ENCODE measurements at places on chromosomes 11 and 22. TPM values are rescaled to one million over a fixed set of nuclear protein-coding genes. Genes with fewer than 3 reads are reported as not detected.

Gene SYT9
- total RNA-seq = not detected

Gene CASP5
- total RNA-seq = 15.7 TPM

Gene OR56A1
- not detected for total RNA-seq

Gene MB
- 11.7 TPM for total RNA-seq

Gene GPR83
- total RNA-seq = 1.7 TPM

Gene SGSM1
- total RNA-seq = 1.4 TPM

Gene ANGPTL5
- not detected for total RNA-seq

Gene OR8G1
- not detected for total RNA-seq

Gene MFNG
- 34.9 TPM for total RNA-seq

Gene BATF2
- 5.0 TPM for total RNA-seq

Gene MIAT
- 2.5 TPM for total RNA-seq

Gene LMNTD2
- total RNA-seq = 32.9 TPM

DNA sequence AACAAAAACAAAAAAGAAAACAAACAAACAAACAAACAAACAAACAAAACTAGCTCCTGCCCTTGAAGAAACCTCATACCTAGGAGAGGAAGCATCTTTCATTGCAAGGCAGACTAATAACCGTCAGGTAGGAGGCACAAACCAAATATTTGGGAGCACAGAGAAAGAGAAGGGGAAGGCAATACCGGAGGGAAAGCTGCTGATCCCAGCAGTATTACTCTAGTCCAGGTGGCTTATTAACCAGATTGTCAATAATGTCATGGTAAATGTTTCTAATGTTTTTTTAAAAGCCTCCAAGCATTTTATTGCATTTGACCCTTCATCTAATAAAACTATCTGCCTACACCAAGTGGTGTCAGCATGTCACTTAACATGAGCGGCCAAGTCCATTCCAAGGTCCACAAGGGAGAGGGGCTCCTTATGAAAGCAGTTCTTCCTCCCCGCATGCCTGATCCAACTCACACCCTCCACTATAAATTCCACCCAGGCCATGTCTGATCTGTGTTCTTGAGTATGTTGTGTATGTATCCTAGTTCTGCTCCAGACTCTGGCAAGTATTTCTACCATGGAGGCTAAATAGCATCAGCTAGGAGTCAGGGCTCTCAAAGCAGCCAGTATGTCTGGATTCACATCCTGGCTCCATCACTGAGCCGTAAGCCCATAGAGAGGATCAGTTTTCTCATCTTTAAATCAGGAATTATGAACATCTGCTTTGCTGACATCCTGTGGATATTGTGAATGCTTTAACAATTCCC lies 208.1 kb upstream of the TENM4 start:
- H3K4me1 ChIP-seq = no peaks in the 10 kb centered on the region
- DNase-seq = no peak
- no peak overlapping the region for H3K4me3 ChIP-seq
- no peaks in the 10 kb centered on the region for H3K27me3 ChIP-seq
- no peak overlapping the region for H3K27ac ChIP-seq

- H3K27me3 ChIP-seq = no peaks in the 10 kb centered on the region
- DNase-seq = peak; percentile 97
- H3K4me3 ChIP-seq = peak overlapping the region; percentile 91
- H3K27ac ChIP-seq = peak overlapping the region; percentile 97
- H3K4me1 ChIP-seq = peaks cover 7% of the 10 kb centered on the region
Observed at GRCh38 chr11:65420979-65421793, 1.4 kb upstream of the NEAT1 start.

- no peak overlapping the region for H3K27ac ChIP-seq
- no peaks in the 10 kb centered on the region for H3K36me3 ChIP-seq
- H3K27me3 ChIP-seq = no peaks in the 10 kb centered on the region
- no peak overlapping the region for H3K4me3 ChIP-seq
- DNase-seq = no peak
- H3K4me1 ChIP-seq = no peaks in the 10 kb centered on the region
Observed at GRCh38 chr11:26801601-26802000, 79.7 kb upstream of the SLC5A12 start.

GRCh38 chr22:31790240-31790639 lies 36.4 kb downstream of the DEPDC5 start:
- H3K4me3 ChIP-seq = no peak overlapping the region
- H3K4me1 ChIP-seq = no peaks in the 10 kb centered on the region
- no peaks in the 10 kb centered on the region for H3K27me3 ChIP-seq
- H3K27ac ChIP-seq = peak overlapping the region; percentile 70
- DNase-seq = peak; percentile 34

- DNase-seq = no peak
- H3K4me3 ChIP-seq = no peak overlapping the region
- H3K4me1 ChIP-seq = no peaks in the 10 kb centered on the region
- no peaks in the 10 kb centered on the region for H3K27me3 ChIP-seq
- no peak overlapping the region for H3K27ac ChIP-seq
Observed at GRCh38 chr11:27281740-27282590, 81.0 kb downstream of the CCDC34 start.

- no peak overlapping the region for H3K4me3 ChIP-seq
- no peak for DNase-seq
- H3K36me3 ChIP-seq = no peaks in the 10 kb centered on the region
- H3K27ac ChIP-seq = no peak overlapping the region
- no peaks in the 10 kb centered on the region for H3K27me3 ChIP-seq
Observed at GRCh38 chr11:60634126-60634525, 65.3 kb upstream of the MS4A8 start.

DNA sequence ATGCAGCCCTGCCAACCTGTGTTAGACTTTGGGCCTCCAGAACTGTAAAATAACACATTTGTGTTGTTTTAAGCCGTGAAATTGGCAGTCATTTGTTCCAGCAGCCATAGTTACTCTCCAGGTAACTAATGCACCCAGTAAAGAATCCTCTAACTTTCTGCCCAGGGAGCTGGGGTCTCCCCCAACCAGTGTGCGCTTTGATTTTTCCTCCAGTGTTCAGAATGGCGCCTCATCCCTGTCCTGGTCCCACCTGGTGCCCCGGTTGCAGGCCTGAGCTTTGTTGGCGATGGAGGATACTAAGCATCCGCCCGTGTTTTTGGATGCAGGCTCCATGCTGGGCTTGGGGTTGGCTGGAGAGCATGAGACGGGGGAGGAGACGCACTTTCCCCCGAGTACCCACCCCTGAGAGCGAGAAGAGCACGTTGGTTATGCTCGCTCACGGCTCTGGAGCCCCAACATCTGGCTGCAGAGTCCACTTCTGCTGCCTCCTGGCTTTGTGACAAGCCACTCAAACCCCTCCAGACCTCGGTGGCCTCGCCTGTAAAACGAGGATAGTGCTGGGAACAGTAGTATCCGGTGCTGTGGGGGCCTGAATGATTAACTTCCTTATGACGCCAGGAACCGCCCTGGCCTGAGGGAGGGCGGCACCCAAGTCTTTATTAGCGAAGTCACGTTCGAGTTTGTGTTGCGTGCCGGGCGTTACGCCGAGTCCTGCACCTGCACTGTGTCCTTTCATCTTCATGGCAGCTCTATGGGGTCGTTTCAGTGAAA lies 25.8 kb downstream of the MRGPRD start:
- DNase-seq = no peak
- H3K27ac ChIP-seq = no peak overlapping the region
- no peak overlapping the region for H3K4me3 ChIP-seq
- H3K36me3 ChIP-seq = no peaks in the 10 kb centered on the region
- no peaks in the 10 kb centered on the region for H3K4me1 ChIP-seq

GRCh38 chr22:46453006-46453828 lies 84.2 kb downstream of the CELSR1 start:
- H3K4me3 ChIP-seq = no peak overlapping the region
- H3K27ac ChIP-seq = no peak overlapping the region
- DNase-seq = no peak
- no peaks in the 10 kb centered on the region for H3K36me3 ChIP-seq
- H3K4me1 ChIP-seq = no peaks in the 10 kb centered on the region

GRCh38 chr11:57432714-57433163 lies 5.8 kb upstream of the SLC43A3 start:
- no peaks in the 10 kb centered on the region for H3K36me3 ChIP-seq
- no peaks in the 10 kb centered on the region for H3K4me1 ChIP-seq
- H3K27ac ChIP-seq = no peak overlapping the region
- H3K4me3 ChIP-seq = no peak overlapping the region
- H3K27me3 ChIP-seq = no peaks in the 10 kb centered on the region
- peak; percentile 58 for DNase-seq

DNA sequence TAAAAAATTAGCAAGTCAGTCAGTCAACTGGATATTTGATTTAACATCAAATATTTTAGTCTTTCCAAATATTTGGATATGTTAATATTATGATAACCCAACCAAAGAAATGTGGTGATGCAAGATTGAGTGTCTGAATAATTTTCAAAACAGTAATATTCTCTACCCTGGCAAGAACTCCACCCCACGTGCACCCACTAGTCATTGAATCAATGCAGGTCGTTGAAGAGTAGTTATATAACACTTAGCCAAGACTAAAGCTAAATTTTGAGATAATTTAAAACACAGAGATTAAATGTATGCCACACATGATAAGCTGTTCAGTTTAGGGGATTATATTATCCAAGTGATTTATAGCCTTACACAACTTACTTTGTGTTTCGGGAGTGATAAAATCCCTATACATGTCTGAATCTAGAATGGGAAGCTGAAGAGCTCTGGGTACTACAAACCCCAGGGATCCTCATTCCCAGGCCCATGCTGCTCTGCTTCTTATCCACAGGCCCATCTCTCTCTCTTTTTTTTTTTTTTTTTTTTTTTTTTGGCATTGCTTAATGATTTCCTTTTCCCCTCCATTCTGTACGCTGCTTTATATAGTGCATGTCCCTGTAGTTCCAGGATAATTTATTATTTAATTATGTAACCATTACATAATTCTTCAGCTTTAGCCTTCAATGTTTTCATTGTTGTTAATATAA lies 392.9 kb downstream of the NTM start:
- DNase-seq = no peak
- H3K4me1 ChIP-seq = no peaks in the 10 kb centered on the region
- no peak overlapping the region for H3K4me3 ChIP-seq
- H3K27me3 ChIP-seq = no peaks in the 10 kb centered on the region

DNA sequence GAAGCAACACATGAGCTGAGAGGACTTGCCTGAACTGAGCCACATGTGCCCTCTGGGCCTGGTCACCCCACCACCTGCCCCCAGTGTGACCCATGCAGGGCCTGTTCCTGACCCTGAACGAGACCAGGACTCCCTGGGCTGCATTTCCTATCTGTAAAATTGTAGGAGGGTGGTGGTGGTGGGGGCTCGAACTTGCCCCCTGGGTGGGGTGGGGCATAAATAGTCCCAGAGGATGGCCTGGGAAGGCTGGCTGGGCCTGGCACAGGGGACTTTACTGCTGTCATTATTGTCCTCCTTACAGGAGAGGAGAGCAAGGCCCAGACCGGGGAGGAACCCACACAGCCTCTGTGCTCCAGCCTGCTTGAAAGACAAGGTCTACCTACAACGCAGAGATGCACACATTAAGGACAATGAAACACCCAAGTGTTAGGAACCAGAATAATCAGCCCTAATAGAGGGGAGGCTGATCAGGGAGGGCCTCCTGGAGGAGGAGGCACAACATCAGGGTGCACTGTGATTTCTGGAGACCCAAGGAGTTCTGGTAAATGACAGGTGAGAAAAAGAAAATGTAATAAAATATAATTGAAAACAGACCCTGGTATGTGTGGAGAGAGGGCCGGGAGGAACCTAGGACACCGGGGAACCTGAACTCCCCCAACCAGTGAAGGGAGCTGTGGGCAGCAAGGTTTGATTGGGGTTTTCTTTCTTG lies 2.8 kb upstream of the AIFM3 start:
- no peak overlapping the region for H3K27ac ChIP-seq
- peaks cover 13% of the 10 kb centered on the region for H3K4me1 ChIP-seq
- peak overlapping the region; percentile 53 for H3K4me3 ChIP-seq
- H3K27me3 ChIP-seq = no peaks in the 10 kb centered on the region
- DNase-seq = no peak
- H3K36me3 ChIP-seq = no peaks in the 10 kb centered on the region

DNA sequence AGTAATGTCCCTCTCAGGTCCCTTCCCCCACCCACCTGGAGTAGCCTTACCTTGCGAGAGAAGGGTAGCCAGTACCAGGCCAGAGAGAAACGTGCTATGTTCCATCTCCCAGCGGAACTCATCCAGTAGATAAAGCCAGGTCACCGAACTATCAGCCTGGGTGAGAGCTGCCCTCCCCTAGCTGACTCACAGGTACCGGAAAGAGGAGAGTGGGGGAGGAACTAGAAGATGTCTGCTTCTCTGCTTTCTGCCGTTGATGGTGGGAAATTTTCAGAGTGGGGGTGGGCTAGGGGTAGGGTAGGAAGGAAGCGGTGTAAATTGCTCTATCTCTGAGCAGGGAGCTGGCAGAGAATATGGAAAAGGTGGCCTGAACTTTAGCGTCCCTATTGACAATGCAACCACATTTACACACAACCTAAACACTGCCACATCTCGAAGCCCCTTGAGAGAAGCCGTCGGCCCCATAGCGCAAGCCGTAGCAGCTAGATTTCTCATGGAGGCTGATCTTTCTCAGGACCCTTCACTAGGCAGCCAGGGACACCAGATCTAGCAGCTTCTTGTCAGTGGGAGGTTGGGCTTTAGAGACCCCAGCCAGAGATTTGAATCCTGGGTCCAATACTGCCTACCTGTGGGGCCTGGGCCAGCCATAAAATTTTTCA lies at the start of gene CD3D:
TSS of gene CD3D (minus strand) at position 203 of the 659 bp plus-strand sequence. CDS start at position 105, 98 bp downstream.
- peak within 1 kb of the TSS; percentile 33 for H3K4me3 ChIP-seq
- H3K27me3 ChIP-seq = no peaks in the 10 kb centered on the region
- H3K36me3 ChIP-seq = no peaks in the 10 kb centered on the region

- H3K27me3 ChIP-seq = no peaks in the 10 kb centered on the region
- peaks cover 6% of the 10 kb centered on the region for H3K4me1 ChIP-seq
- H3K36me3 ChIP-seq = no peaks in the 10 kb centered on the region
- no peak overlapping the region for H3K4me3 ChIP-seq
Observed at GRCh38 chr22:44620841-44621257, 81.2 kb upstream of the PRR5 start.

GRCh38 chr22:27561286-27561904 lies 240.2 kb downstream of the MN1 start:
- DNase-seq = no peak
- H3K4me3 ChIP-seq = no peak overlapping the region
- H3K27ac ChIP-seq = no peak overlapping the region
- no peaks in the 10 kb centered on the region for H3K27me3 ChIP-seq
- no peaks in the 10 kb centered on the region for H3K4me1 ChIP-seq

- H3K4me1 ChIP-seq = no peaks in the 10 kb centered on the region
- no peak overlapping the region for H3K27ac ChIP-seq
- H3K27me3 ChIP-seq = no peaks in the 10 kb centered on the region
Observed at GRCh38 chr11:8230178-8230859, 33.4 kb downstream of the LMO1 start.
